NCI-H2029 (cell line): ENCODE measurements at places on chromosomes 1 and 21.

- DNase-seq = peak; percentile 11
Measured at GRCh38 chr1:212518188-212519054, 85.7 kb downstream of the NENF start.

DNA sequence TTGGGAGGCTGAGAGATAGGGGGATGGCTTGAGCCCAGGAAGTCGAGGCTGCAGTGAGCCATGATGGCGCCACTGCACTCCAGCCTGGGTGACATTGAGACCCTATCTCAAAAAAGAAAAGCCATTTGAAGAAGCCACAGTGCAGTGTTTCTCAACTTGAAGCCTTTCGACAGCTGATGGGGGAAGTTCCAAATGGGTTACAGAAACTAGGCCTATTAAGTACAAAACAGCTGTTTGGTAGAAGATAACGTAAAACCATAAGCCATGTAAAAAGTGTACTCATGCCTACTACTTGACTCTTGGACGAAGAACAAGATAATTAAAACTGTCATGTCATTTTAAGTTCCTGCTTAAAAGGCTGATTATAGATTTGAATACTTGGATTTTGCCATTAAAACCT, 16.6 kb downstream of the COPA start:
- DNase-seq = no peak

GRCh38 chr1:45009956-45010854, 919 bp downstream of the HECTD3 start:
- DNase-seq = peak; percentile 66

DNA sequence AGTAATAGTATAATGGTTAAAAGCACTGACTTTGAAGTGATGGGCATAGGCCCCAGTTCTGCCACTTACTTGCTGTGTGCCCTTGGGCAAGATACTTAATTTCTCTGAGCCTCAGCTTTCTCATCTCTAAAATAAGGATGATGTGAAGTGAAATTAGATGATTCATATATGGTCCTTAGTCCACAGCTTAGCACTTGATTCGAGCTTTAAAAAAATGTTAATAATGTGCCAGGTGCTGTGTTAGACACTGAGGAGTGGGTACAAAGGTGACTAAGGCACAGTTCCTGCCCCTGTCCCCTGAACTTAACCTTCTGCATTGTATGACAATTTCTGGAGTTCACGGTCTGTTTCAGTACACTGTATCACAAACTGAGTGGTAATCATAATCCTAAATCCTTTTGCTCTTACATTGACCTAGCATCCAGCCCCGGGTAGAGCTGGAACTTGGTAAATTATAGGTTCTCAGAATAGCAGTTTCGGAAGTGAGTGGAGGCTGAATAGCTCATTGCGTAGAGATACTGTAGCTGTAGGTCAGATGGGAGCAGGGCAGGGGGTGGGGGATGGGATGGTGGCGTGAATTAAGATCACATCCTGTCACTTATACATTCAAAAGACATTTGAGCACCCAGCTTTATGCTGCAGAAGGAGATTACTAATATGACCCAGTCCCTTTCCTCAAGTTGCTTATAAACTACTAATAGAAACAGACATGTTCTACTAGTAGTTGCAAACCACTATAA, 1.5 kb downstream of the ZNF691 start:
- no peak for DNase-seq

GRCh38 chr1:170445096-170445495, 86.9 kb upstream of the GORAB start:
- DNase-seq = no peak

DNA sequence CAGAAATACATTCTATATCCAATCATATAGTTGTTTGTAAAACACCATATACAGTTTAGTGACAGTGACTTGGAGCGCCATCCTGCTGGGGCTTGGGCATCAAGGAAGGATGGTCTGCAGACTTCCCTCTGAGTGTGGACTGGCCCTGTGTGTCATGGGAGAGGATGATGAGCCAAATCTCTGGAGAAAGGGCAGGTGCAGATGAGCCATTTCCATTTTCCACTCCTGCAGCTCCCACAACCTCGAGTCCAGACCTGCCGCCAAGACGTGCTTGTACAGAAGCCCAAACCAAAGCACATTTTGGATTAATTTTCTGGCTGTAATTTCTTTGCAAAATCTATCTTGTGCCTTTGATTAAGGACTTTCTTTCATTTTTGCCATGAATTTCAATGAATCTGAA, 48.3 kb upstream of the SLC22A15 start:
- DNase-seq = no peak

- DNase-seq = no peak
Measured at GRCh38 chr1:62401034-62401760, 35.7 kb upstream of the USP1 start.

GRCh38 chr1:160662910-160663309, 16.1 kb upstream of the SLAMF1 start:
- no peak for DNase-seq

GRCh38 chr1:201970334-201971159, 11.9 kb upstream of the RNPEP start:
- no peak for DNase-seq
